Activated CD4-positive, alpha-beta T cell treated with anti-CD3 and anti-CD28 coated beads for 24 hours (primary cell): ENCODE measurements at places on chromosomes 12 and 14.

DNA sequence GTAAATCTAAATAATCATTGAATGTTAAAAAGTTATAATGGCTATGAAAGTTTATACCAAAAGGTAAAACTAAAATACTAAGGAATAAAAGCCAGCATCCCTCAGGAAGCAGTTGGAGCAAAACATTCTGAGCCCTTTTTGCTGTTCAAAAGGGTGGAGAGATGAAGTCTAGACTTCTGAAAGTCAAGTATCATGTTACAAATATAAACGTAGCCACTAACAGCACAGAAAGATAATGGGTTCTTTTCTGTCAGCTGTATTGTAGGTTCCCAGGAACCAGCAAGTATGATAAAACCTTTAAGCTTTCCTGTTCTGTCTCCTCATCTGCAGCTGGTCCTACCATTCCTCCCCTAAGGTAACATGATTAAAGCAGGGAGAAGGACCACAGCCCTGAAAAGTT lies 16.4 kb upstream of the PLD4 start:
- no peak for DNase-seq

- DNase-seq: no peak
Measured at GRCh38 chr12:132054983-132055382, 89.1 kb downstream of the DDX51 start.

GRCh38 chr12:26620907-26621306 lies 212.1 kb downstream of the ITPR2 start:
- no peak for DNase-seq

DNA sequence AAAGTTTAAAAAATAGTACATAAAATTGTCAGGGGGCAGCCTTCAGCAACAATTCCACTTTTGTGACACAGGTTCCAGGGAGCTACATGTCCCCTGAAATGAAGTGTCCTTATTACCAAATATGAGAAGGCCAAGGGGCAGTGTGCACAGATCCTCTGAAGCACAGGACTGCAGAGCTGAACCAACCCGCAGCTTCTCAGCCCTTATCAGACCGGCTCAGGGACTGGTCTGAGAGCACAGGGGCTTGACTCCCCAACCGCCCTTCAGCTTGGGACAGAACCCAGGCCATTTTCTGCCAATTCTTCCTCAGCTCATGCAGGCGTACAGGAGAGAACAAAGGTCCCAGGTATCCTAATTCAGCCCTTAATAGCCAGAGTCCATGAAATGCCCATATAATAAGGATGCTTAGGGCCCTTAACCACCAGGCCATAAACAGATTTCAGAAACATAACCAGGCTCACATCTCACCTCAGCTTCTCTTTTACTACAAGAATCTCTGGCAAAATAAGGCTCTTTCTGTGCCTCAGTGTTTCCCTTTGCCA lies 221.3 kb downstream of the ANO2 start:
- no peak for DNase-seq

- DNase-seq: no peak
Measured at GRCh38 chr12:45668641-45669040, 60.9 kb upstream of the ARID2 start.

DNA sequence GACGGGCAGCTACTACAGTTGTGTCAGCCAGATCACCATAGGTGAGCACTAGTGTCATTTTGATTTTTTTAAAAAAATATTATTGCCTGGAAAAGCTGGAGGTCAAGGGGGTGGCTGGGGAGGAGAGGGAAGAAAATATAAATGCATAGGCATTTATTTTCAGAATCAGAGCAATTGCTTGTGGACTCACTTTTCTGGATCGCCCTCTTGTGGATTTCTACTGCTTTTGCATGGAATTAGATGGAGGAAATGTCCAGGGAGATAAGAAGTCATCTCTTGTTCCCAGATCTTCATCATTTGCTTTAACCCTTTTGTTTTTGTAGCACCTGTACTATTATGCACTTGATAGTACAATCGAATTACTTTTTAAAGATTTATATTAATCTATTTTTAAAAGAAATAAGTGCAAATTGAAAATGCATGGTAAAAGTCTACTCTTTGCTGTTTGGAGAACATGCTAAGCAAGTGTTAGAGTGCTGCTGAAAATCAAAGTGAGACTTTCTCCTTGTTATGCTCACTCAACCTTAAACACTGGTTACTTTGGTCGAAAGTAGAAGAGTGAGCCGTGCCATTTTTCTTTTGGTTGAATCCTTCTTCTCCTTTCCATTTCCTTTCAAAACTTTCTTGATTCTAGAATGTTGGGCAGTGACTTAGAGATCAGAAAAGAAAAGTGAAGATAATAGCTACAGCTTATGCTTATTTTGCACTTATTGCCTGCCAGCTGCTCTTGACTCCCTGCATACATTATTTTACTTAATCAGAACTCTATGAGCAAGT lies 60.6 kb upstream of the ANO4 start:
- no peak for DNase-seq

GRCh38 chr12:120846721-120847120 lies 57.4 kb downstream of the SPPL3 start:
- DNase-seq: no peak

DNA sequence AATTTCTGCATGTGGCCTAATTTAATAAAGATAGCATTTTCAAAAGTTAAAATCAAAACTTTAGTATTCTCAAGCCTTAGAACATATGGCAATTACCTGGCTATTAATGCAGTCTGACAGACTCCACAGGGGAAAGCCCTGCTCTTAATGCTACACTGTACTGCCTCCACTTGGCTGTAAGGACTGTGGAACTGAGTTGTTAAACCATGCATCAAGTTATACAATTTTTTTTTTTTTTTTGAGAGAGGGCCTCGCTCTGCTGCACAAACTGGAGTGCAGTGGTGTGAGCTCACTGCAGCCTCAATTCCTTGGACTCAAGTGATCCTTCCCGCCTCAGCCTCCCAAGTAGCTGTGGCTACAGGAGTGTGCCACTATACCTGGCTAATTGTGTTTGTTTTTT lies 19.0 kb upstream of the NDUFA12 start:
- DNase-seq: no peak

DNA sequence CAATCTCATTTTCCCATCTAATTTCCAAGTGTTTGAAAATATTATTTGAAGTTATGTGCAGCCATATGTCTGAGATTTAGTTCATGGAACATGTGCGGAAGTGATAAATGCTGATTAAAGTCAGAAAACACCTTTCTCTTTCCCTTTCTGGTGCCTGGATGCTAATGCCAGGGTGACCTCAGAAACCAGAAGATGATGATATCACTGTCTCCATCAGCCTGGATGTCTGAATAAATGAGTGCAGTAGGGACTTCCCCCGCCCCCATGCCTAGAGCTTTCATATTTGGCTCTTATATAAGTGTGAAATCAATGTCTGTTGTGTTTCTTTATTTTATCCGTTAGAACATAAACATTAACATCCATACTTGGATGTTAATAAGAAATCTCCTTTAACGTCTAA lies 261.9 kb upstream of the LRIG3 start:
- DNase-seq: no peak

DNA sequence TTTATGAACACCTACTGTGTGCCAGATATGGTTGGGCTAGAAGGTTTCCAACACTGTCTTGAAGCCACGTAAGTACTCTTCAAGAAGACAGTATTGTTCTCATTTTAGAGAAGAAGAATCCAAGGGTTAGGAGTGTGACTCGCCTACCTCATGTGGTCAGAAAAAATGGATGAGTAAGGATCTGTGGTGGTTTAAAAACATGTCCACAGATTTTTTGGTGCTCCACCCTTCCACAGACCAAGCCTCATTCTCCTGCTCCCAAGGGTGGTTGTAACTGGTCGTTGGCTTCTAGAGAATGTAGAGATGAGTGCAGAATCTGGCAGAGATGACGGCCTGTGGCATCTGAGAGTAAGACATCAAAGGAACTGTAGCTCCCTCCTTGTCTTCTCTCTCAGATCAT lies 30.3 kb upstream of the TTC7B start:
- no peak for DNase-seq
